ENCODE measurements at places on chromosomes 7 and 10.

GRCh38 chr10:20991526-20991925, 94.4 kb upstream of the NEBL start:
- no peak for DNase-seq

DNA sequence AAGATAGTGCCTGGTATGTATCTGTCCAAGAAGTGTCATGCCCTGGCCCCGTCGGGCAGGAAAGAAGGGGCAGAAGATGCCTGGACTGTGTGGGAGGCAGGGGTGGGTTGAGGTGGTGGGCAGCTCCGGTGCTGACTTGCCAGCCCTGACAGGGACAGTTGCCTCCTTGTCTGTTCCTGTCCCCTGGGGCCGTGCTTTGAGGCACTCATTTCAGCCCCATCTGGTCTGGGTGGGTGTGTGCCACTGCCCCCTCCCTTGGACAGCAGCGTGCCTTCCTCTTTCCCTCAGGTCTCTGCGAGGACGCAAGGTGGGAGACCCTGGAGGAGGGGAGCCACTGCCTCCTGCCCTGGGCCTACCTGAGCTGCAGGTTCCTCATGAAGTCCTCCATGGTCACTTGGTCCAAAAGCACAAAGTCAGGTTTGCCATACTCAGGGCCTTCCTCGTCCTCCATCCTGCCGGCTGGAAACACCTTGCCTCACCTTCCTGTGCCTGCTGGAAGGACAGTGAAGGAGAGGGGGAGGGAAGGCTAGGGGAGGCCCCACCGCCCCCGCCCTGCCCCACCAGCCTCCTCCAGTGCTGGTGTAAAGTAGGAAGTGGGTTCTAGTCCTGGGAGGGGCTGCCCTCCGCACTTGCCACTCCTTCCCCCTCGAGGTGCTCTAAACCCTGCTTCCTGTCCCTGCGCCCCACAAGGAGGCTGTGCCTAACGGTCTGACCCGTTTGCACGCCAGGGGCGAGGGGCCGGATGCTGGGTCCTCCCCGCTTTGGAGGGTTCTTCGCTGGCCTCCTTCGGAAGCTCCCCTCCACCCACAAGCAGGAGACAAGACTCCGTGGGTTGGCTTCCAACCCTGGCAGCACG, at the start of gene MYO1G:
MYO1G (minus strand) TSS at position 505 of the 856 bp plus-strand sequence; CDS start at position 451, 54 bp downstream.
- DNase-seq: no peak

DNA sequence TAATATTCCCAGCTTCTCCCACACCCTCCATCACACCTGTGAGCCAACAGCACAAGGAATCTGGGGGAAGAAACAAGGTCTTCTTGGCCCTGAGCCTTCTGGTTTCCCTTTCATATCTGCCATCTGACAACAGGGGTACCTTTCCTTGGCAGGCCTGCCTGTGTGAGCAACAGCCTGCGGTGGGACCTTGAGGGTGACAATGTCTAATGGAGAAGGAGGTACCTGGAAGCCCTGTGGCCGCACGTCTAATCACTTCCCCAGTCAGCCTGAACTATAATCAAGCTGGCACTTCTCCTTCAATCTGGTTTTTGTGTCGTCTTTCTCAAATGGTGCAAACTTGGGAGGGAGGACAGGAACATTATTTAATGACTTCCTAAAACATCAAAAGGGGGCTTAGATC, 41.2 kb downstream of the NRCAM start:
- DNase-seq: no peak

- no peak for DNase-seq
Measured at GRCh38 chr10:131003455-131003854, 308.1 kb downstream of the TCERG1L start.

- no peak for DNase-seq
Measured at GRCh38 chr10:10499839-10500238, 517.8 kb upstream of the CELF2 start.

DNA sequence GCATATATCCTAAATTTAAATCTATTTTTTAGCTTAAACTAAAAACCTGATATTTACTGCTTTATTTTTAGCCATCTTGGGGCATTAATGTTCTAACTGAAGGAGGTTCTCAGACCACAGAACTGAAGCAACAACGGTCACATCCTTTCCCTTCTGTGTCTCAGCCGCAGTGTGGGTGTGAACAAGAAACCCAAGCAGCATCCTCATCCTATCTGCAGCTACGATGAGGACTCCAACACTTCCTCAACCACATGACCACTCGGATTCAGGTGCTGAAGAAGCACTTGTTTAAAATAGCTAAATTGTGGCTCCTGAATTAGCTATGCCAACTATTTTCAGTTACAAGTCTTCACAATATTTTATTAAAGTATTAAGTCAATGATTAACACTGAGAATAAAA, 5.3 kb downstream of the ESYT2 start:
- no peak for DNase-seq

GRCh38 chr10:25934621-25935139, 651 bp downstream of the MYO3A start:
- no peak for DNase-seq

DNA sequence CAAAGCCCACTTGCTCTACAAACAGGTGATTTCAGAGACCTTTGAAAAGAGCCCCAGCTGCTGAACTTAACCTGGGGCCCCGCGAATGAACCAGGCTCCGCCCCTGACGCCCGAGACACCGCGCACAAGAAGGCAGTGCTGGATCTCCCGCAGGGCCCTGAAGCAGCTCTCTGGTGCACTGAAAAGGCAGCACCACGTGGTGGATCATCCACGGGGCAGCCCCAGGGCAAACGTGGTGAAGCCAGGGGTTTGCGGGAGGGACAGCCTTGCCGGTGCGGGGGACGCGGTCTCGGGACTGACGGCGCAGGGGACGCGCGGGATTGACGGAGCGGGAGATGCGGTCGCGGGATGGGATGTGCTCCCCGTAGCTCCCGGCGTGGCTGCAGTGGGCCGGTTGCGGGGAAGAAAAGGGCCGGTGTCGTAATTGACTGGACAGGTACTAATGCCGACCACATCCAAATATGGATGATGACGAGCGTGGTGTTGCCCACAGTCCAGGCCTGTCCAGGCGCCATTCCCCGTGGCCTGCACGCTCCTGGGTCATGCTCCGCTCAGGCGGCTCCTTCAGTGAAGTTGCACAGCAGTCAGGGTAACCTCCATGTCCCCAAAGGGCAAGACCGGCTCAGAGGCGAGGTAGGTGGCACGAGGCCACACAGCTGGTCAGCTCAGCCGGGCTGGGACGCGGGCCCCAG, 421.1 kb downstream of the DNAJB6 start:
- DNase-seq: no peak

DNA sequence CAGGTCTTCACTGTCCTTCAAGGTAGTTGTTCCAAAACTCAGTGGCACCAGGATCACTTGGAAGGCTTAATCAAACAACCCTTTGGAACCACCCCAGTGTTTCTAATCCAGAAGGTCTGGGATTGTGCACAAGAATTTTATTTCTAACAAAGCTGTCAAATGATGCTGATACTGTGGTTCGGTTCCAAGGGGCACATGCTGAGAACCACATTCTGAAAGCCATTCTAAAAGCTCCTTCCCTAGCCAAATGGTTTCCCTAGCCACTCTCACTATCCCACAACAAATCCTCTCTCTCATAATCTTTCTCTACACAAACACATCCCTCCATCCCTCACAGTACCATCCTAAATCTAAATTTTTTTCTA, 52.1 kb downstream of the MACC1 start:
- DNase-seq: no peak

- no peak for DNase-seq
Measured at GRCh38 chr7:94049615-94050014, 45.5 kb upstream of the BET1 start.

DNA sequence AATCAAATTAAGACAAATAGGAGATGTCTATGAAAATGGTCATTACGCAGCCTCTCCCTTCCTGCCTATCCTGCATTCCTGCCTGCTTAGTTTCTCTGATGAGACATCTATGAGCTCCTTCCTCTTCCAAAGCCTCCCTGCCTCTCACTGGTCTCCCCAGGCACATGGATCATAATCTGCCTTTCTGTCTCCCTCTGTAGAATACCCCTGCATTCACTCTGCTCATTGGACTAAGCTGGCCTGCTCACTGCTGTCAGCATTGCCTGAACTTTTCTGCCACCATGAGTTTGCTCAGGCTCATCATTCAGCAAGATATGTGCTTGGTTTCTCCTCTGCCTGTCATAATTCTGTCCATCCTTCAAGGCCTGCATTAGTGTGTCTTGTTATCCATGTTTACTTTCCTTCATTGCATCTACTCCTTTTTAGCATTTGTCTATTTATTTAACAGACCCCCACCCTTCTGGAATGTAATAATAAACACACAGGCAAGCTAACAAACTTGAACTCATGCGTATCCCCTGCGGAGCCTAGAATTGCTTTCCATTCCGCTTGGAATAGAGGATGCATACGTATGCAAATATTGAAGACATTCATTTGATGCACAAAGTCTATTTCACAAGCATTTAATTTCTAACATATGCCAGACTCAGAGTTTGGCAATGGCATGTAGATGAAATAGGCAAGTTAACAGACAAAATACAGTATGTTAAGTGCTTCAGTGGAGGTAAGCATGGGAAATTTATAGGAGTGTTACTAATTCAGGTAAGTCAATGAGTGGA, 88.3 kb downstream of the PTPRZ1 start:
- DNase-seq: no peak

DNA sequence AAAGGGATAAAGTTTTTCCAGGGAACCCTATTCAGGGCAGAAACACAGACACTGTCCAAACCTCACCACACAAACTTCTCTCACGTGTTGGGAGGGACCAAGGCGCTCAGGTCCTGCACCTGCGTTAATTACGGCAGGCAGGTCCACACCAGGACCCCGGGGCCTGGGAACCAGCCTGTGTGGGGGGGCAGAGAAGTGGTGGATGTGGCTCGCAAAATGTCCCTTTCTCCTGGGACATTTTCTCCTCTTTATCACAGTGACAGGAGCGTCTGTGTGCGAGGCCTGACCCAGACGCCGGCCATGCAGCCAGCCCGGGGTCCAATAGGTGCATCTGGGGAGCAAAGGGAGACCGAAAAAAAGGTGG, 73.4 kb upstream of the ZNF722 start:
- no peak for DNase-seq

GRCh38 chr7:95596198-95597063, at the start of gene PDK4:
Gene PDK4, minus strand, starts transcription at chr7:95596516. Its CDS starts 223 bp downstream, at chr7:95596293.
- no peak for DNase-seq

GRCh38 chr7:129188372-129188891, at the start of gene SMO:
Gene SMO, plus strand, starts transcription at chr7:129188633. Its CDS starts 519 bp downstream, at chr7:129189152.
- peak; percentile 33 for DNase-seq

GRCh38 chr7:143410521-143411004, 1.9 kb upstream of the EPHA1 start:
- no peak for DNase-seq

GRCh38 chr7:132065193-132065988, 509.0 kb upstream of the PODXL start:
- no peak for DNase-seq

DNA sequence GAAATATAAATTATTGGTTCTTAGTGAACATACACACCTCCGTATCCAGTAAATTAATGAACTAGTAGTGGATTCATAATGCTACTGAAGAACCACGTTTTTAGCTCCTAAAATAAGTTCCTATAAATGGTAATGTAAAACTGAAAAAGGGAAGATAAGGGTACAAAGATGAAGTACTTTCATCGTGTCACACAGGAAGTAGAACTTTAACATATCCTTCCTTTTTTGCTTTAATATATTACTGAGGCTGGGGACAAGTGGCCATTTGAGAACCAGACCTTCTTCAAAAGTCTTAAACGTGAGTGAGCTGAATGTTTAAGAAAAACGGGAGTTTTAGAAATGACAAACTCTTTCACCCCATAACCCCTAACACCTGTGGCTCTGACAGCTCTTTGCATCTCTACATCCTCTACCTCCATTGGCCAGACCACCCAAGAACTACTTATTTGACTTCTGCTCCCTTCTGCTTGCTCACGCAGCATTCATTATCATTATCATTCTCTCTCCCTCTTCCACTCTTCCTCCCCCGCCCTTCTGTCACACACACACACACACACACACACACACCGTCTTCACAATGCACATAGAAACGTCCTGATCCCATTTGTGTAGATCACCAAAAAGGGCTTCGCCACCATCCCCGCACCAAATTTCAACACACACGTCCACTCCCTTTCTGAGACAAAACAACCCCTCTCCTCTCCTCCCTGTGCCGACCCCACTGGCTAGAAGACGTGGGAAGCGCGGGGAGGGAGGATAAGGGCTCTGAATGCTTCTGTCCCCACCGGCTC, 677 bp downstream of the SKAP2 start:
- DNase-seq: peak; percentile 48

DNA sequence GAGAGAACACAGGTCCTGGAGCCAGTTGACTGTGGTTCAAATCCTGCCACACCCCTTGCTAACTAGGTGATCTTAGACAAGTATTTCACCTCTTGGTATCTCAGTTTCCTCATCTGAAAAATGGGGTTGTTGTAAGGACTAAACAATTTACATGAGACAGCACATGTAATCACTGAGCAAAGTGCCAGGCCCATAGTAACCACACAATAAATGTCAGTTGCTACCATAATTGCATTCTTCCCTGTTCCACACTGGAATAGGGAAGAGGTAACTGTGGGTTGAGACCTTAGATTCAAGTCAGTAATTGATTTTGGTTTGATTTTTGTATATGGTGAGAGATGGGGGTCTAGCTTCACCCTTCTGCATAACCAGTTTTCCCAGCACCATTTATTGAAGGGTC, 91.4 kb upstream of the PDLIM1 start:
- DNase-seq: no peak

DNA sequence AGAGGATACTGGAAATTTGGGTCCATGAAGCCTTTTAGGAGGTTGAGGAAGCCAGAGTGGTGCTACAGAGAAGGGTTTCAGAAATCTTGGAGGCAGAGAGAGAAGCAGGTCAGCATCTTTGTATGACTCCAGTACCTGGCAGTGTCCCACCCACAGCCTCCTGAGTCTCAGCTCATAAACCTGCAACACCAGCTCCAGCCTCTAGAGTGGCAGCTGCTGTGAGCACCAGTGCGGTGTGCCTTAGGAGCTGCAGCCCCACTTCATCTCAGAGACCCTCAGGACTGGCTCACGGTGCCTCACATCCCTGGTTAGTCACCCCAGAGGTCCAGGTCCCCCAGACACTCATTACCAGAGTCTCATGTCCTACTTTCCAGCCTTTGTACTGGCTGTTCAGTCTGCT, 84.8 kb upstream of the PRKAR2B start:
- no peak for DNase-seq

GRCh38 chr10:62733654-62734293, 70.7 kb upstream of the ADO start:
- no peak for DNase-seq

DNA sequence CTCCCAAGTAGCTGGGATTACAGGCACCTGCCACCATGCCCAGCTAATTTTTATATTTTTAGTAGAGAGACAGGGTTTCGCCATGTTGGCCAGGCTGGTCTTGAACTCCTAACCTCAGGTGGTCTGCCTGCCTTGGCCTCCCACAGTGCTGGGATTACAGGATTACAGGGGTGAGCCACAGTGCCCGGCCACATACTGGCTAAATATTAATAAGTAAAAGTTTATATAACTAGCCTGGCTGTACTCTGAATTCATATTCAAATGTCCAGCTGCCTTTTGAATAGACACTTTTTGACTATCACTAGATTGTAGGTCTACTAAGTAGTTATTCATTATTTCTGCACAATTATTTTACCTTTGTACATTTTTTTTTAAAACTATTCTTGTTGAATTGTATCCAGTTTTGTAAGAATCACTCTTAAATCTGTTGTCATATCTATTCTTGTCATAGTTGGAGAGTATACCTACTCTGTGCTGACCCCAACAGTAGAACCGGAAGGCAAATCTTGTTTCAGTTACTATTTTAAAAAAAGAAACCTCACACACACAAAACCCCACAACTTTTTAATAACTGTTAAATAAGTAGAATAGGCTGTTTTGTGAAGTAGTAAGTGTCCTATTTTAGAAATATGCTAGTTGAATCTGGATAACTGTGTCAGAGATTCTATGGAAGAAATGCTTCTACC, 29.6 kb downstream of the MINPP1 start:
- DNase-seq: no peak

Measured in NCI-H1105 (cell line).